ENCODE measurements at places on chromosomes 7 and 10.

GRCh38 chr7:81960026-81960425, 190.2 kb upstream of the HGF start:
- DNase-seq, result no peak

- DNase-seq, result peak; percentile 95
Measured at GRCh38 chr7:32583791-32584190, 88.5 kb downstream of the AVL9 start.

DNA sequence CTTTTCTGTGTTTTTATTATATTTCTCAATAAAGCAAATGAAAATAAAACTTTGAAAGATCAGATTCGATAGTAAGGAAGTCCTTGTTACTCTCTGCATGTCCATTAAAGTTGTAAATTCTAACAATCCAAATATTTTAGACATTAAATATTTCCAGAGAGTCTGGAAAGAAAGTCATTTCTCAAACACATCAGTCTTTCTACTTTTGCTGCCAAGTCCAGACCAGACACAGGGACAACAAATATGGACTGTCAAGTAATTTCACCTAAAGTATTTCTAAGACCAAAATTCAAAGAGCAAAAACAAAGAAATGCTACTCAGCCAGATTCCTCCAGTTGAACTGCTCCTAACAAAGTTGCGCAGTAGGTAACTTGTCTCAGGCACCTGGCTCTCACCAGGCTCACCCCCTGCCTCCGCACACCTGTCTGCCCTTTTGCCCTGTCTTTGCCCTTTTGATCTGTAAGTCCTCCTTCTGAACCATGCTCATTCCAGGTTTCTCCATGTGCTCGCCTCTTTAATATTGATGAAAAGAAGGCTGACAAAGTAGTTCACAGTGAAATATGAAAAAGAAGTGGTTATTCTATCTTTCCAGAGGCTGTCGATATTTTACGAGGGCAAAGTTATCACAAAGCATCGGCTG, 300.5 kb downstream of the C7orf25 start:
- no peak for DNase-seq

GRCh38 chr7:22781230-22781711, 41.4 kb downstream of the TOMM7 start:
- DNase-seq, result peak; percentile 70

DNA sequence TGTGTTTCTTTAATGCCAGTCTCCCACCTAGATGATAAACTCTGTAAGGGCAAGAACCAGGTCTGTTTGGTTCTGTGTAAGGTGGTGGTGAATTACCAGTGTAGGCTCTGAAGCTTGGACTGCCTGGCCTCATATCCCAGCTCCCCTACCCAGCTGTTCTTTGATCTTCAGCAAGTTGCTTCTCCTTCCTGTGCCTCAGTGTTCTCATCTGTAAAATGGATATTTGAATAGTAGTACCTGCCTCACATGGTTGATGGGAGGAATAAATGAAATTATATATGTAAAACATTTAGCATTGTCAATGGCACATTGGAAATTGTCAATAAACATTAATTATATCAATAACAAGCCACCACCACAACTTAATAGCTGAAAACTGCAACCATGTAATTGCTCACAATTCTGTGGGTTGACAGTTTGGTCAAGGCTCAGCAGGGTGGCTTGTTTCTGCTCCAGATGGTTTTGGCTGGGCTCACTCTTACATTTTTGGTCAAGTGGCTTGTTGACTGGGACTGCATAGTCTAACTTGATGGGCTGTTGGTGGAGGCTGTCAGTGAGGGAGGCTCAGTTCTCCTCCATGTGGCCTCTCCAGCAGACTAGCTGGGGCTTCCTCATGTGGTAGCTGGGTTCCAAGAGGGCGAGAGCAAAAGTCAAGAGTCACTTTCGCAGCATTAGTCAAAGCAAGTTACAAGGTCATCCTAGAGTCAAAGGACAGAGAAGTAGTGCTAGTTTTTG, 84.5 kb upstream of the DUSP5 start:
- no peak for DNase-seq

- DNase-seq, result no peak
Measured at GRCh38 chr10:96585736-96586418, 935 bp downstream of the TM9SF3 start.

All from GM04504 (cell line).